ENCODE measurements at places on chromosomes 5 and 9.

GRCh38 chr9:97510797-97511654, 9.6 kb downstream of the TMOD1 start:
- DNase-seq: peak; percentile 38

DNA sequence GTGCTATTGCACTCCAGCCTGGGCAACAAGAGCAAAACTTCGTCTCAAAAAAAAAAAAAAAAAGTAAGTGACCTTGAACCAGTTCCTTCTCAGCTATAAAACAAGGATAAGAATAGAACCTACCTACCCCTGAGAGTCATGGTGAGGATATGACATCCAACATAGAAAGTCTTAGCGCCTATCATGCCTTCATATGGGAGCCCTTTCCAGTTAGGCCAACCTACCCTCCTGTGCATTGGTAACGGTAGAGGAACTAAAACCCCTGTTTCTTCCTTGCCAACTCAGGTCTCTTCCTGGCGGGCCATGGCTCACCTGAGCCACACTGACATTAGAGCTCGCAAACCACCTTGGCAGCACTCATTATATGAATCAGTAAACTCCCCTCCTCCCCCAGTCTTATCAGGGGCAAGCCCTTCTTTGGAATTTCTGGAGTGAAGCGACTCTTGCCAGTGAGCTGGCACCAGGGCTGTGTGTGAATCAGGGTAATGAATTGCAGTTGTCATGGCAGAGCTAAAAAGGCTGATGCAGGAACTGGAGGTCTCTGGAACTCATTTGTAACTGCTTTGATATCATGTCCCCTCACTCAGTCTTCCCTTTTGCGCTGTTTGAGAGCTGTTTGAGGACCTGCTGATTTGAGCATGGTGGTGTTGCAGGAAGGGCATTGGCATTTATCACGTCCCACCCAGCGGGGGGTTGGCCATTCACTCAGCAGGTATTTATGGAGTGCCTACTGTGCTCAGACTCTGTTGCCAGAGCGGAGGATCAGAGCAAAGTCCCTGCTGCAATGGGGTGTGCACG, 10.3 kb downstream of the WWC1 start:
- no peak for DNase-seq

DNA sequence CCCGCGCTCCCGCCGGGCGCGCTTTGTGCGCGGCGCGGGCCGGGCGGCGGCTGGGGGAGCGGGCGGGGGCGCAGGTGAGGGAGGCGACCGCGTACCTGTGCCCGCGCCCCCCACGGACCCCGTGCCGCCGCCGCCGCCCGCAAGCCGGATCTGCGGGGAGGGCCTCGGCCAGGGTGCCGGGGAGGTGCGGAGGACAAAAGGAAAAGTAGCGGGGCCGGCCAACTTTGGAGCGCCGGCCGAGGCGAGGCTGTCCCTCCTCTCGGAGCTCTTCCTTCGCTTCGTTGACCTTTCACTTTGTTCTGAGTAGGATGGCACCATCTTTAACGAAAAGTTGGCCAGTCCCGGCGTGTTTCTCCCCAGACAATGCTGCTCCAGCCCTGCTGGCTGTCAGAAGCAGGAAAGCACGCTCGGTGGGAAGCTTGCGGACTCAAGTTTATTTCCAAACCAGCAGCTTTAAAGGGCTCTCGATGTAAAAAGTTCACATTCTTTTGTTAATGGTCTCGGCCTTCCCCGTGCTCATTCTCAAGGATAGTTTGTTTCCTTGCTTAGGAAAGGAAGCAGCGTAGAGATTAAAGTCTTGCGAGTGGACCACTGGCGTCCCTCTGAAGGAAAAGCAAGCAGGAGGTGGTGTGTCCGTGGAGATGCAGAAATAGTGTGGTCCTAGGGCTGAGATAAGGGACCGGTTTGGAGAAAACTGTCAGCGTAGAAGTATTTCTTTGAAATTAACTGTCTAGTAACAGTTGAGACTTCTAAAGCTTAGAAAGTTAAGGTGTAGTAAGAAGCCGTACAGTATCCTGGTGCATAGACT, 639 bp downstream of the EHMT1 start:
- DNase-seq: no peak

- DNase-seq: no peak
Observed at GRCh38 chr9:91427873-91428272, 4.2 kb upstream of the NFIL3 start.

- DNase-seq: no peak
Observed at GRCh38 chr5:90386099-90386710, 23.4 kb downstream of the CETN3 start.

DNA sequence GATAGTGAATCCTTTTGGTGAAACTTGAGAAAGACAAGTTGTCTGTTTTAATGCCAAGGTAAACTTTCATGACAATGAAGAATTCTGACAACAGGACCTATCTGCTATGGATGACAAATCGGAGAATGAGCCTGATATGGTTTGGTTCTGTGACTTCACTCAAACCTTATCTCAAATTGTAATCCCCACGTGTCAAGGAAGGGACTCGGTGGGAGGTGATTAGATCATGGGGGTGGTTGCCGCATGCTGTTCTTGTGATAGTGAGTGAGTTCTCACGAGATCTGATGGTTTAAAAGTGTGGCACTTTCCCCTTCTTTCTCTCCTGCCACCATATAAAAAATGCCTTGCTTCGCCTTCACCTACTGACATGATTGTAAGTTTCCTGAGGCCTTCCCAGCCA, 1964.1 kb upstream of the CDH9 start:
- DNase-seq: no peak

- DNase-seq: peak; percentile 43
Observed at GRCh38 chr5:57539281-57539701, 56.7 kb upstream of the ACTBL2 start.

GRCh38 chr9:70407081-70407503, 7.4 kb downstream of the KLF9 start:
- DNase-seq: peak; percentile 92

DNA sequence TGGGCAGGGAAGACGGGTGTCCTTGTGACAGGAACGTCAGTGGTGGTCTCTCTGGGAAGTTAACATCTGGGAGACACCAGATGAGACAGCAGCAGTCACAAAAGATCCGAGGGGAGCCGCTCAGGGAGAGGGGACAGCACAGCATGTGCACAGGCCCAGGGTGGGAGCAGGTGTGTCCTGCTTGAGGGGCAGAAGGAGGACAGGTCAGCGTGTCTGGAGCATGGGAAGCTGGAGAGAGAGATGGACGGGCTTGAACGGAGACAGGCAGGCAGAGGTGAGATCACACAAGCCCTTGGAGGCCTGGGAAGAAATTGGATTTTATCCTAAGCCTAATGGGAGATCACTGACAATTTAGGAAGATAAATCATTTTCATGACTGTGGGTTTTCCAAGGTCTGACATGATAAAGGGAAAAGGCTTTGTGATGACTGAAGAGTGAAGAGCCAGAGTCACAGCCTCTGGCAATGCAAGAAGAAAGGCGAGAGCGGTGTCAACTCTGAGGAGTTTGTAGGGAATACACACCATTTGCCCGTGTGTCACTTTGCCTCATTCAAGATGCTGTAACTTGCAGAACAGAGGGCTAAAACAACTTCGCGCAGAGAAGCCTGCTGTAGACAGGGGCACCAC, 88.3 kb downstream of the FSTL4 start:
- DNase-seq: no peak

GRCh38 chr5:34507933-34508332, 148.2 kb upstream of the RAI14 start:
- DNase-seq: no peak

All from AG09319 (cell line).